ENCODE measurements at places on chromosomes 7 and 10. TPM values are rescaled to one million over a fixed set of nuclear protein-coding genes. Genes with fewer than 3 reads are reported as not detected.

LIMK1 gene
- 38.8 TPM for total RNA-seq

LRRN3 gene
- total RNA-seq, result 1.4 TPM

ANKRD30A gene
- total RNA-seq, result not detected

RARRES2 gene
- total RNA-seq, result 2.4 TPM

ZNF12 gene
- 11.1 TPM for total RNA-seq

IFIT3 gene
- total RNA-seq, result 19.7 TPM

CPN1 gene
- not detected for total RNA-seq

FBXL13 gene
- total RNA-seq, result 2.1 TPM

MKX gene
- total RNA-seq, result not detected

LBX1 gene
- total RNA-seq, result under 0.01 TPM

EVX1 gene
- not detected for total RNA-seq

RBP4 gene
- total RNA-seq, result not detected

TSPAN15 gene
- total RNA-seq, result 2.1 TPM

UCN3 gene
- not detected for total RNA-seq

DPCD gene
- total RNA-seq, result 52.8 TPM

COL17A1 gene
- total RNA-seq, result 0.94 TPM

NAT16 gene
- not detected for total RNA-seq

PRTFDC1 gene
- 58.6 TPM for total RNA-seq

NFKB2 gene
- total RNA-seq, result 12.9 TPM

DPYSL4 gene
- total RNA-seq, result 2.7 TPM

CALN1 gene
- total RNA-seq, result not detected

NRP1 gene
- 306 TPM for total RNA-seq

ACTL6B gene
- not detected for total RNA-seq

CLEC2L gene
- total RNA-seq, result not detected

OR9A2 gene
- total RNA-seq, result not detected

COL28A1 gene
- 0.16 TPM for total RNA-seq

TYW1B gene
- 5.8 TPM for total RNA-seq

PHKG1 gene
- 1.0 TPM for total RNA-seq

SBDS gene
- 63.7 TPM for total RNA-seq
